ENCODE measurements at places on chromosomes 5 and 9.
A peak's percentile ranks its signal among the peaks of the same experiment; 100 is the strongest.

- DNase-seq: peak; percentile 50
Observed at GRCh38 chr5:170338933-170339779, 41.6 kb upstream of the LCP2 start.

DNA sequence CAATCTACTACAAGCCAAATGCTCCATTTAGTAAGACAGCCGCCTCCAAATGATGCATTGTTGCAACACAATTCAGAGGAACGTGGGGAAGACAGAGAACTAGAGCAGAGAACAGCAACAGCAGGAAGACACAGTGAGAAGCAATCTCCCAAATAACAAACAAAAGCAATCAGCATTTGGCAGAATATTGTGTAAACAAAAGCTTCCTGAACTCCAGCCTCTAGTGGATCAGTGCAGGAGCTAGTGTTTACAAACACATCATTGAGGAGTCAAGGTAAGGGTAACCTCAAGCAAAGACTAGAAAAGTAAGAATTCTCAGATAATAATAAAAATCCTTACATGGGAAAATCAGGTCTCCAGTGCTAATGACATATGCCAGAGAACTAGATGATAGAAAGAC, 20.6 kb downstream of the FST start:
- DNase-seq: no peak

GRCh38 chr5:30928956-30929355, 264.5 kb upstream of the CDH6 start:
- no peak for DNase-seq

DNA sequence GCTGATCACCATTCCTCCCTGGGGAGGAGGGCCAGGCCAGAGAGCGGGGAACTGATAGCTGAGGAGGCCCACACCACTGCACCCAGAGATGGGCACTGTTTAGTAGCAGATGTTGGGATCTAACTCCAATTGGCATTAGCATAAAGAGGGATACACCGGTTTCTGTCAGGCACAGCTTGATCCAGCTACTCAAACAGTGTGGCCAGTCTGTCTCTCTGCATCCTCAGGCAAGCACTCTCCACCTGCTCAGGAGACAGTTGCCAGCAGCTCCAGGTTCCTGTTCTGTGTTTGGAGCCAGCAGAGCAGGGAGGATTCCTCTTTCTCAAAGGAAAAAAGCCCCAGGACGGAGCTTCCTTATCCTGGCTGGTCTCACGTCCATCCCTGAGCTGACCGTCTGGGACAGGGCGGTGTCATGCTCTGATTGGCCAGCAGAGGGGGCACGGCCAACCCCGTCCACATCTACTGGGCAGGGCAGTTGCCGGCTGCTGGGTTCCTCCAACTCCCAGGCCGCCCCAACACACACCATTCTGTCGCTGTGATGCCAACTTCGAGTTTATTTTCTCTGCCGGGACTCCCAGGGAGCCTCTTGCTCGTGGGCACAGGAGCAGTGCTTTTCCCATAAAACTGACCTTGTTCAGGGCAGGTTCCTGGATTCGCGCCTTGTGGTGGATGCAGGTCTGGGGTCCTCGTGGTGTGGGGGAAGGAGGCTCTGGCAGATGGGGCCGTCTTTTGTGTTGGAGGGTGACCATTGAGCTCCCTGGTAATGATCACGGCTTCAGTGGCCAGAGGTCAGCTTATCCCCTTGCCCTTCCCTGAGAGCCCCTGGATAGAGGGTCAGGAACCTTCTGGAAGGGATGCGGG, 47.9 kb downstream of the COL5A1 start:
- no peak for DNase-seq

- DNase-seq: no peak
Observed at GRCh38 chr9:7210854-7211637, 453.3 kb downstream of the KDM4C start.

DNA sequence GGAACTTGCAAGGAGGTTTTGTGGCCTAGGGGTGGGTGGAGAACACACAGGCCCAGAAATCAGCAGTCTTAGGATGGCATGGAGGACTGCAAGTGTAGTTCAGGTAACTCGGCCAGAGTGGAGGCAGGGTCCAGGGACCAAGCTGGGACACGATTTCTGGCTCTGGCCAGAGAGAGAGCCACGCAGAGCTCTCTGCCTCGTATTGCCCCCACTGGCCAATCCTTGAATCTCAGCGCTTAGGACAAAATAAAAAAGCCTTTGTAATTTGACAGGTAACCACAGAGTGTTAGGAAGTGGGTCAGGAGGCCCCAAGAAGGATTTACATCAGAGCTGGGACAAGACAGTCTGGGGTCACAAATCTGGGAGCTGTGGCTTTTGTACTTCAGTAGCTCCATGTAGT, 11.7 kb downstream of the MAP3K1 start:
- no peak for DNase-seq

DNA sequence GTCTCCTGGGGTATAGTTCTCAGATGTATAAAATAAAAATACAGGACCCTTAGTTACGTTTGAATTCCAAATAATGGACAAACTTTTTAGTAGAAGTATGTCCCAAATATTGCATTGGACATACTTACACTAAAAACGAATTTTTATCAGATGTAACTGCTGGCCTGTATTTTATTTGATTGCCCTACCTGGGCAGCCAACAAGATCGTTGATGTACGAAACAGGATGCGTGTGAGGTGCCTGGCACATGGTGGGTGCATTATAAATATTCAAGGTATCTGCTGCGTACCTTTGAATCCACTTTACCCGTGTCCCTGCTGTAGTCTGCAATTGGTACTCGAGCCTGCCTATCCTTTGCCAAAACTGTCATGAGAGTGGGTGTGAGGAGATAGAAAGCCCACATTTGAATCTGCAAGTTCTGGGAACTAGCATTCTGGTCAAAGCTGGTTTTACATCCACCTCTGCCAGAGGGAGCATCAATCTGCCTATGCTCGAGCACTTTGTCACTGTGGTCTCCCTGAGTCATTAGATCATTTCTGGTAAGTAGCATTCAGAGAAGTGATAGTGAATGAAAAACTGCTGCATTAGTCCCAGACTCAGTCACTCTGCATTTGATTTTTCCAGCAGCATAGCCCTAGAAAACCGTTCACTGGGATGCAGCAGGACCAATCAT, 133.7 kb upstream of the IQGAP2 start:
- no peak for DNase-seq

- no peak for DNase-seq
Observed at GRCh38 chr5:114055318-114056184, 306.3 kb upstream of the KCNN2 start.

DNA sequence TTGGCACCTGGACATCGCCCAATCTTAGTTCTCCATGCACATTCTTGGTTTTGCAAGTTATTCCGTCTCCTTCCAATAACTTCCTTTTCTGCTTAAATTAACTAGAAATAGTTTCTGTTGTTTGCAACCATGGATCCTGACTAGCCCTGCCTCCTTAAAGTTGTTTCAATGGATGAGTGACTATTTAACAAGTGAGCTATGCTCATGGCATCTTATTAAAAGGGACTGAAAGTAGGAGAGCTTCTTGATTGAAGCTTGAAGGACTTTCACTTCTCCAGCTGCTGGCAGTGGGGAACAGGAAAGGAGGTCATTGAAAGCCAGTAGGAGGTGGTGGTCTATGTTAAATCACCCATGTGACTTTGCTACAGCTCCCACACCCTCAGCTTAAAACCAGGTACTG, 466.8 kb downstream of the ARHGEF28 start:
- no peak for DNase-seq

DNA sequence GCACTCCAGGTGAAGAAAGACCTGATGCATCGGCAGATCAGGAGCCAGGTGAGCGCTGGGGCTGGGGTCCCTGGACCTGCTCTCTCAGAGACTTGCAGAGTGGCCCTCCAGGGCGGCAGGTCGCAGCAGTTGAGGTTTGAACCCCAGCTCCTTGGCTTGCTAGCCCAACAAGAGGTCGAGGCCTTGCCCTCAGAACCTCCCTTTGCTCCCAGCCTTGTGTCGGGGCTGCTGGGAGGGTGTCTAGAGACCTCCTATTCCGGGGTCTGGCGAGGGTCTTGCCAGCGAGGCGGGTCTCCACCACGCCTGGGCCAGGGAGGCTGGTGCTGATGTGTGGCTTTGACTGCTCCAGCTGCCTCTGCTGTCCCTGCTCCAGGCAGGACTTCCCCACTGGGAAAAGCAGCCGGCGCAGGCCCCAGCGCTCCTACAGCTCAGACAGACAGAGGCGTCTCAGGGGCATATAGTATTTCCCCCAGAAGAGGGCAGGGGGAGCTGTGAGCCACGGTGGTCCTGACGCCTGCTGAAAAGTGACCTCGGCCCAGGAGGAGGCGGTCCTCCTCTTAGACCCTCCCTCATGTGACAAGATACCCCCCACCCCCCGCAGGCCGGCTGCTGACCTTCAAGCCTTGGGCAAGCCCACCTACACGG, 38.3 kb downstream of the LRSAM1 start:
- no peak for DNase-seq

DNA sequence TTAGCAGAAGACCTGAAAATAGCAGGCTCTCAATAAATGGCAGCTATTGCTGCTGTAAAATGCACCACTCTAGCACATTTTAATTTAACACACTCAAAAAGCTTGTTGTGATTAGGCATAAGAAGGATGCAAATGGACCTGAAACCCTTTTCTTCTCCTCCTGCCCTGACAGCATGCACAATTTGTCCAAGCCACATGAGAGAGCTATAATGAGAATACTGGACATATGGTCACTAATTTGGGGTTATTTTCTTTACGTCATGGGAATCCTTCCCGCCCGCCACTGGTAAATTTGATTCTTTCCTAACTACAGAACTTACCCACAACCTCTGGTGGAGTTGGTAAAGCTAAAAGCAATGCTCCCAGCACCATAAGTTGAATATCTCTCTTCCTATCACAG, 62.1 kb downstream of the TRIM32 start:
- no peak for DNase-seq

GRCh38 chr9:3012842-3013241, 168.9 kb upstream of the PUM3 start:
- DNase-seq: no peak

GRCh38 chr5:172630482-172630881, 10.6 kb upstream of the NEURL1B start:
- DNase-seq: no peak

- no peak for DNase-seq
Observed at GRCh38 chr9:91207397-91207728, 154.4 kb downstream of the AUH start.

GRCh38 chr5:98474216-98474615, 299.2 kb upstream of the RGMB start:
- DNase-seq: no peak

DNA sequence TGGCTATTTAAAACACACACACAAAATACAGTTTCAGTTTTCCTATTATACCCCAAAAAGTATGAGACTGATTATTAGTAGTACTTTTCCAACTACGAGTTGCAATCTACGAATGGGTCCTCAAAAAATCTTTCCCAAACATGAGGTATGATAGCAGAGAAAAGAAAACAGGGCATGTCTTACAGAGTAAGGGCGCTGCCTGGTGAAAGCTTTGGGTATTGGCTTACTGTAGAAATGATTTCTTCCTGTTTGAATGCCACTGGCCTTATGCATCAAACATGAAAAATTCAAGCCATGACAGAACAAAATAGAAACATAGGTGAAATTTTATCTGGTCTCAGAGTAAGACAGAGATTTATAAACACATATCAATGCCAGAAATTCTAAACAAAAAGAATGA, 448.0 kb downstream of the SPOCK1 start:
- DNase-seq: no peak

- DNase-seq: no peak
Observed at GRCh38 chr5:171318026-171318425, 9.0 kb downstream of the TLX3 start.

Measured in activated T-helper 1 cell treated with anti-CD3 and anti-CD28 coated beads, Interleukin-2, amount 50 U/mL, for 16 hours (primary cell).